CD4-positive, alpha-beta T cell (primary cell): ENCODE measurements at places on chromosomes 11 and 22. TPM values are rescaled to one million over a fixed set of nuclear protein-coding genes. Genes with fewer than 3 reads are reported as not detected.

GRCh38 chr11:32334822-32335221, 100.5 kb downstream of the WT1 start:
- H3K36me3 ChIP-seq = no peaks in the 10 kb centered on the region
- peaks cover 11% of the 10 kb centered on the region for H3K4me1 ChIP-seq
- H3K27me3 ChIP-seq = peaks cover 11% of the 10 kb centered on the region
- H3K4me3 ChIP-seq = no peak overlapping the region
- peak; percentile 21 for DNase-seq
- no peak overlapping the region for H3K27ac ChIP-seq

Gene STX5
- 93.1 TPM for total RNA-seq

GRCh38 chr11:34235591-34236071, 122.2 kb downstream of the ABTB2 start:
- H3K4me3 ChIP-seq = no peak overlapping the region
- H3K27me3 ChIP-seq = no peaks in the 10 kb centered on the region
- no peak for DNase-seq

DNA sequence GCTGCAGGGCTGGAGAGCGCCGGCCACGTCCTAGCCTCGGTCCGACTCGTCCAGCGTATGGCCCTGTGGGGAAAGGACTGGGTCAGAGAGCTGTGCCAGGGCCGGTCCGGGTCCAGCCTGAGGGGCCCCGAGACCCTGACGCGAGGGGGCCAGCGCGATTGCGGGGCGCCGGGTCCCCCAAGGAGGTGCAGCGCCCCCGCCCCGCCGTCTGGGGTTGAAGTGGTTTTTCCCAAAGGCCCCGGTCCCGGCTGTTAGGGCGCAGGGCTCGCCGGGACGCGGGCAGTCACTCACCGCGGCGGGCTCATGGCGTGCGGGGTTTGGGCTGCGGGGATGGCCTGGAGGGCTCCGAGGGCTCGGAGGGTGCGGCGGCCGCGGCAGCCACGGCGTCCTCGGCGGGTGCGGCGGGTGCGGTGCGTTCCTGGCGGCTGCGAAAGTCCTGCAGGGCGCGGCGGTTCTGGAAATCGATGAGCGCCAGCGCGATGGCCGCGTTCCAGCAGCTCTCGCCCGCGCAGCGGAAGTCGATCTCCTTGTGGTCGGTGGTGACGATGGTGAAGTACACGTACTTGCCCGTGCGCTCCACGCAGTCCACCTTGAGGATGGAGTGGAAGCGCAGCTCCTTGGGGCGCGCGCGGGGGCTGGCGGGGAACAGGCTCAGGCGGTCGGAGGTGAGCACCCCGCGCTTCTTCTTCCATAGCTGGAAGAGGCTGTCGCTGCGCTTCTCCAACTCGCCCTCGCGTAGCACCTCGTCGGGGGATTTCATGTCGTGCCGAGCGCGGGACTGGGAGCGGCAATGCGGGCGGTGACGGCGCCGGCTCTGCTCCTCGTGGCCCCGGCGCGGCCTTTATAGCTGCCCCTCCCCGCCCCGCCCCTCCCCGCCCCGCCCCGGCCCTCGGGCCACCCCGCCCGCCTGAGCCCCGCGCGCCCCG, at the start of gene PHLDA2:
PHLDA2 (minus strand) TSS at position 816 of the 926 bp plus-strand sequence; CDS start at position 760, 56 bp downstream.
- H3K4me3 ChIP-seq = peak within 1 kb of the TSS; percentile 57
- DNase-seq = peak; percentile 46
- no peaks in the 10 kb centered on the region for H3K36me3 ChIP-seq
- H3K27ac ChIP-seq = no peak within 1 kb of the TSS
- peaks cover 24% of the 10 kb centered on the region for H3K27me3 ChIP-seq

DNA sequence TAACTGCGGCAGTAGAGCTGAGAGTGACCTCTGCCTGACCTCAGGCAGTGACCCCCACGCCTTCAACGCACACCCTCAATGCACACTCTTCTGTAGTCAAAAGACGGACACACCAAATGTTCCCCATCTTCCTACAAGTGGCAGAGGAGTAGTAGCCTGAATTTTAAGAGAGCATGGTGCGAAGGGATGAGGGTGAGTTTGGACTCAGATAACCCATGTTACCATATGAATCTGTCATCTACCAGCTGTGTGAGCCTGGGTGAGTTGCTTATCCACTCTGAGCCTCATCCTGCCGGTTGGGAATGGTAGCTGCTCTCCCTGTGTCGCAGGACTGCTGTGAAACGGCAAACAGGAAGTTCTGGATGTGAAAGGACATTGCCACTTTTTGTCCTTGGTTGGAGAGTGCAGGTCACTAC, 20.6 kb upstream of the ROBO3 start:
- peaks cover 83% of the 10 kb centered on the region for H3K27me3 ChIP-seq
- peaks cover 12% of the 10 kb centered on the region for H3K4me1 ChIP-seq
- no peak overlapping the region for H3K27ac ChIP-seq
- no peak overlapping the region for H3K4me3 ChIP-seq

- H3K27me3 ChIP-seq = no peaks in the 10 kb centered on the region
- H3K27ac ChIP-seq = no peak overlapping the region
- H3K4me1 ChIP-seq = peaks cover 4% of the 10 kb centered on the region
- DNase-seq = no peak
Measured at GRCh38 chr11:108787105-108787504, 122.2 kb downstream of the DDX10 start.

GRCh38 chr22:19060356-19061009, 61.7 kb downstream of the DGCR2 start:
- no peaks in the 10 kb centered on the region for H3K27me3 ChIP-seq
- peaks cover 94% of the 10 kb centered on the region for H3K36me3 ChIP-seq
- H3K4me1 ChIP-seq = no peaks in the 10 kb centered on the region

Gene FXYD2
- total RNA-seq = 1.7 TPM

DNA sequence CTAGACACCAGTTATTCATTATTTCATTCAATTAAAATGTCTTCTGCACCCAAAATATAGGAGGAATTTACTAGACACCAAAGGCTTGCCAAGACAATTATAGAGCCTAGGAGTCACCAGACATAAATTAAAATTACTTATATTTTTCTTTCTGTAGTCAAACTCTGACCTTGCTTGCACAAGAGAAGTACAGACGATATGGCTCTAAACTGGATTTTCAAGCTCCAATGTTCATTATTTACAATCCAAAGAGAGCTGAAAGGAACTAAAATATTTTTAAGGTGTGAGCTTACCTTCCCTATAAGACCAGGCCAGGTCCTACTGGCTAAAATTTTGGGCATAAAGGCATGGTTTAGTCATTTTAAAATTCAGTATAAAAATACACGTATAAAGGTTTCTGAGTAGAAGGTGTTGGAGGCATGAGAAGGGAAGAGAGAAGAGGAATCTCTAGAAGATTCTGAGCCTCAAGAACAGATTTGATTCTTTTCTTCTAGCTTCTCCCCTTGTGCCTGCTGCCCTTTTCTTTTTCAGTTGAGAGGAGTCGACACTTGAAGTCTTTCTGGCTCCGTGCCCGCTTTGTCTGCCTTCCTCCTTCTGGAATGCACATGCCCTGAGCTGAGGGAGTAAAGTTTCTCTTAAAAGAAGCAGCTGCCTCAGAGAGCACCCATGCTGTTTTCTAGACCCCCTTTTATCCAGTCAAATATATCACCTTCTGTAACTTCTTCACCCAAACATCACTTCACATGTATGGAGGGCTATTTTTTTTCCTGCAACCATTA, 13.5 kb downstream of the C11orf97 start:
- no peaks in the 10 kb centered on the region for H3K36me3 ChIP-seq
- H3K27me3 ChIP-seq = peaks cover 3% of the 10 kb centered on the region
- no peak overlapping the region for H3K4me3 ChIP-seq
- no peak overlapping the region for H3K27ac ChIP-seq
- DNase-seq = no peak
- H3K4me1 ChIP-seq = no peaks in the 10 kb centered on the region

Gene BRSK2
- 0.55 TPM for total RNA-seq
